ENCODE measurements at places on chromosomes 1 and 21.

- DNase-seq: no peak
Measured at GRCh38 chr1:15526021-15526489, 593 bp upstream of the DNAJC16 start.

DNA sequence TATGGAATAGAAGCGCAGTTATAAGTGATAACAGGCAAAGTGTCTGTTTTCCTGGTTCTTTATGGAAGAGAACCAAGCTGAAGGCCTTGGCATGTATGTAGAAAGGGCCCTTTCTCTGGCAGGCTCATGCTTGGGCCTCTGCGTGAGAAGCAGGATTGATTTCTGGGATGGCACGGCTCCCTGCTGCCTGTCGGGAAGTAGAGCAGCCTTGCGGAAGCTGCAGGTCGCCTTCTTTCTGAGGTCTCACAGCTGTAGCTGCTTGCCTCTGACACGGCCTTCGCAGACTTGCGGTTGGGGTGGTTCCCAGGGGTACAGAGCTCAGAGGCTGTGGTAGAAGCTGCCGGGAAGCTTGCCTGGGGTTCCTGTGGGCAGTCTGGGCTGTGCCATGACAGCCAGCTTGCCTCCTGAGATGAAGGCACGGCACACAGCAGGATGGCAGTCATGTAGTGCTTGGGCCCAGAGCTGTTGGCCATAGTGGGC is 39.4 kb downstream of the TRAPPC10 start:
- DNase-seq: no peak

- no peak for DNase-seq
Measured at GRCh38 chr1:37262439-37263170, 211.8 kb upstream of the ZC3H12A start.

DNA sequence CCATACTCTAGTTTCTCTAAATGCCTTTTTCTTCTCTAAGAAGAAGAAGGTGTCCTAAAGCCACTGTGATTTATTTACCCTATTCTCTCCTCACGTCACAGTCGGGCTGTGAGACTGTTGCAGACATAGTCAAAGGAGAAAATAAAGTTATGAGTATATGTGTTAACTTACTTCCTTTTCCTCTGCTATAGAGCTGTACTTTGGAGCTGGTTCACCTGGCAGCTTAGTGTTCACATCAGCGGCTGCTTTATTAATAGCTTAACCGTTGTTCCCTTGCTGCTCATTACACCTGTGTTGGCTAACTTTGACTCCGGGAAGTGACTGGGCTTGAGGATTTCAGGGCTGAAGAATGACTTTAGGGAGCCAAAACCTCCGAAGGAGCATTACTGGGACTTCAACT is 3.6 kb downstream of the PFKFB2 start:
- no peak for DNase-seq

GRCh38 chr21:15539376-15539775 is 190.4 kb upstream of the USP25 start:
- DNase-seq: no peak

- no peak for DNase-seq
Measured at GRCh38 chr1:18154430-18155194, 47.0 kb downstream of the IGSF21 start.

DNA sequence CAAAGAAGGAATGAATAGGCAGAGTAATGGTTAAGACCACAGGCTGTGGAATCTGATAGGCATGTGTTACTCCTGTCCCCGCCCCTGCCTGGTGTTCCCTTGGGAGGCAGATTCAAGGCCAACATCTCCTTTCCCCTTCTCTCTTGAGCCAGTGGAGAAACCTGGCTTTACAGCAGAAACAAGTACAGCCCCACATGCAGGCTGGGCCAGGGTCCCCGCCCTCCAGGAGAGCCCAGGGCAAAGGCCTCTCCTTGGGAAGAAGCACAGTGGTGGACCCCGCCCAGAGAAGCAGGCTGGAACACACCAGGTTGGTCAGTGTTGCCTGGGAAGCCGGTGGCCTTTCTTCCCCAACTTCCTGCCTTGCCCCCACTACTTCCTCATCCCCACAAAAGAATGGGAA is 6.8 kb downstream of the C1orf167 start:
- DNase-seq: no peak

- no peak for DNase-seq
Measured at GRCh38 chr1:13945856-13946255, 245.9 kb downstream of the PRDM2 start.

GRCh38 chr1:230701895-230702768 is 11.8 kb downstream of the AGT start:
- no peak for DNase-seq

GRCh38 chr1:193700710-193701355 is 514.4 kb upstream of the B3GALT2 start:
- no peak for DNase-seq
